ENCODE measurements at places on chromosomes 2 and 18.

DNA sequence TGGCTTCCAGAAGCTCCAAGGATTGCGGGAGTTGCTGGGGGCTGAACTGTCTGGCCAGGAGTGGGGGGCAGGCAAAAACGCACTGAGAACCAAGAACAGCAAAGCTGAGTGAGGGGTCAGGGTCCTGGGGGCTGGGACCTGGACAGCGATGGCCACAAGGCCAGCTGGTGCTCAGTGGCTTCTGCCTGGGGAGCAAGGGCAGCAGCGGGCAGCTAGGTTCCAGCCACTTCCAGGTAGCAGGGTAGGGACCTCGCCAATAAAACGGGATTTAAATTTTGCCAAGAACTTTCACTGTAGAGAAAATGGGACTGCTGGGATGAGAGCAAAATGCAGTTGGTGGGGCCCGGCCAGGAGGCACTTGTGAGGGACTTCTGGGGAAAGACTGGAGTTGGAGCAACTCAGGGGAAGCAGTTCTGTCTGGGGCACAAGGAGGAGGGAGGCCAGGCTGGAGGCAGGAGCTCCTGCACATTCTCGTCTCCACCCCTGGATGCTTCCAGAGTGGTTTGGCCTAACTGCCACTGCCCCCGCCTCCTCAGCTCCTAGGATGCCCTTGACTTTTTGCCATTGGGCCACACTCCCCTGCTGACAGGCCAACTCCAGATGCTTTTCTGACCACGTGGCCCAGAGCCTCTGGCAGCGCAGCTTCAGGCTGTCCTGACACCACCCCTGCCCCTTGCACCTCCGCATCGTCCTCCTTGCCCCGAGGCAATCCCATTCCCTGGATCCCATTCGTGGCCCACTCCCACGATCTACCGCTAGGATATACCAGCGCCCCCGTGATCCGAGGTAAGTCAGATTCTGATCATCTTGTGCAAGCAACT, 5.5 kb upstream of the CCDC74A start:
- no peak for DNase-seq

- DNase-seq: no peak
Measured at GRCh38 chr2:240956935-240957655, 41.3 kb upstream of the SNED1 start.

DNA sequence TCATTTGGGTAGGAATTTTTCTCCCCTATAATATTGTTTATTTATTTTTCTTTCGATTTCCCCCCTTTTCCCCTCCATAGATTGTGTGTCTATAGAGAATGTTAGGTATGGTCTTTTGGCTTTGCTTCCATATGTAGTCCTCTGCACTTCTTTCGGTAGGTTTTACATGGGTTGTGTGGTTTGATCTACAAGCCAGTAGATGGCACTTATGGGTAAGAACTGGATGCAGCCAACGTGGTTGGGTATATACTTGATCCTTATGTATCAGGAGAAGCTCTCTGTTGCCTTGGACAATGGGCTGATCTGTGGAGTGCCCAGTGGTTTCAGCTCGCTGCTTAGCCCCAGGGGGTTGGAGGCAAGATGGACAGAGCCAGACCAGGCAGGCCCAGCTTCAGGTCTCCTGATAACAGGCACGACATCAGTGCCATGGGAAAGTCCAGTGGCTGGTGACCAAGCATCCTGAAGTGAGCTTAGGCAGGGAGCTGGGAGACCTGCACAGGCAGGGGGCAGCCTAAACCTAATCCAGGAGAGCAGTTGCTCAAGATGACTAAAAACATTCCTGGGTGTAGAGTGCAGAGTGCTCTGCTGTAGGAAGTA, 488.3 kb downstream of the CCDC85A start:
- no peak for DNase-seq

DNA sequence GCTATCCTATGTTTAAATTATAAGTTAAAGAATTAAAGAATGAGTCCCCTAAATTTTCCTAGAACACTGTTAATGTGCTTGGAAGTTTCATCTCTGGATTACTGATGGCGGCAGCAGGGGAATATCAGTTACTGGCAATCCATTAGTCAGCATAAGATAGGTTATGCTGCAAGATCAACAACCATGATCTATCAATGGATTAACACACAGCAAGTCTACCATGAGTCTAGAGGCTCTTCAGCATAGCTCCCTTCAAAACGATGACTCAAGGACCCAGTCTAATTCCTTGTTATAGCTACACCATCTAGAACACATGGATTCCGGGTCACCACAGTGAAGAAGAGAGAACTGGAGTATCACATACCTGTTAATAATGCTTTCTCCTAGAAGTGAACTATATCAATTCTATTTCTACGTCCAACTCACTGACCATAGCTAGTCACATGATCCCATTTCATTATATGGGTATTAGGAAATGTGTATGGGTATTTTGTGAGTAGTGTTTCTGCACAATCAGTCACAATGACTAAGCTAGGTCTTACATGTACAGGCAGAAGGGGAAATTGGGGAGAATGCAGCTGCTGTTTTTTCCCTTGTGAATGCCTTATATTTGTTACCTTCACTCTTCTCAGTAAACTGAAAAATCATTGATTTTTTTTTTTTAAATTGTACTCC, 108.3 kb upstream of the MAPRE2 start:
- DNase-seq: no peak

DNA sequence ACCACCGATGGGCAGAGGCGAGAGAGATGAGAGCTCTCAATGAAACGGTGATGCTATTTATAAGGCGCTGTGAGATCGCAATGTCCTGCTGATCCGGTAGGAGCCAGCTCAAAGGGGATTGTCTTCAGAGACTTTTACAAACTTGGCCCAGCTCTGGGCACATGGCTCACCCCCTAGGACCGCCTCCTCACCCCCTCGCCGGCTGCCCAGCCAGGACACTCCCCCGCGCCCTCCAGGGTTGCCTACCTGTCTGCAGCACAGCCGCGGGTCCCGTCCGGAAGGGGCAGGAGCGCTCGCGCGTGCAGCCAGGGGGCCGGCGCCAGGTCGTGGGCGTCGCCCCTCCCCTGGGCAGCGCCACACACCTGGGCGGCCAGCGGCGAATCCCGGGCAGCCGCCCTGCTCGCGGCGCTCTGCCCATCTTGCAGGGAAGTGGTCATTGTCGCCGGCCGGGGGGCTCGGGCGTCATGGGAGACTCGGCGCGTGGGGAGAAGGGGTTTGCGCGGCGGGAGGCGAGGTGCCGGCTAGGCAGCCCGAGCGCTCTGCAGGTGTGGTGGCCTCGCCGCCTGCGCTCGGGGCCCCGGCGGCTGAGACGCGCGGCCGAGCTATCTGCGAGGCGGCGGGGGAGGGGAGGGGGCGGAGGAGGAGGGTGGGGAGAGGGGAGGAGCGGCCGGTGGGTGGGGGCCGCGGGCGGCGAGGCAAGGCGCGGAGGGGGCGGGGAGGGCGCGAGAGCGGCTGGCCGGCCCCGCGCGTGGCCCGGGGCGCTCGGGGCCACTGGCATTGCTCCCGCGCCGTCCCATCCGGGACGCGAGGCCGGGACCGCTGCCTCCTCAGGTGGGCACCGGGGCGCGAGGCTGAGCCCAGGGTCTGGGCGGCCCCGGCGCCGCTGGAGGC, at the start of gene GRB14:
TSS of gene GRB14 (minus strand) at position 610 of the 891 bp plus-strand sequence. CDS start at position 437, 173 bp downstream.
- peak; percentile 32 for DNase-seq

DNA sequence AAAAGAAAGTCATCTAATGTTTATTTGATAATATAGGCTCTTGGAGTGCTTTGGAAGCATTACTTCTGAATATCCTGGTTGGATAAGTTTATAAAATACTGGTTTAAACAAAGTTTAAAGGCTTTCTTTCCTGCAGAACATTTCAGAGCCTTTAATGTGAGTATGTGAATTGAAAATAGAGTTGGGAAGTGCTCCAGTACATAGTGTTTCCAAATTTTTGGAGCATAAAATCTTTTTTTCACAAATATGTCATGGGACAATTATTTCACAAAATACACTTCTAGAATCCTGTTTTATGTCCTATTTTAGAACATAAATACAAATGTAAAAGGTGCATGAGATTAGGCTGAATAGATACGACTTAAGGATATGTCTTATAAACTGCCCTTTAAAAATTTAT, 158.9 kb upstream of the HNRNPA3 start:
- DNase-seq: no peak

- DNase-seq: no peak
Measured at GRCh38 chr2:27099334-27099955, 12.9 kb downstream of the KHK start.

GRCh38 chr2:134283661-134284060, 29.8 kb downstream of the MGAT5 start:
- DNase-seq: peak; percentile 23

GRCh38 chr2:63899639-63900038, 57.9 kb downstream of the UGP2 start:
- DNase-seq: no peak

DNA sequence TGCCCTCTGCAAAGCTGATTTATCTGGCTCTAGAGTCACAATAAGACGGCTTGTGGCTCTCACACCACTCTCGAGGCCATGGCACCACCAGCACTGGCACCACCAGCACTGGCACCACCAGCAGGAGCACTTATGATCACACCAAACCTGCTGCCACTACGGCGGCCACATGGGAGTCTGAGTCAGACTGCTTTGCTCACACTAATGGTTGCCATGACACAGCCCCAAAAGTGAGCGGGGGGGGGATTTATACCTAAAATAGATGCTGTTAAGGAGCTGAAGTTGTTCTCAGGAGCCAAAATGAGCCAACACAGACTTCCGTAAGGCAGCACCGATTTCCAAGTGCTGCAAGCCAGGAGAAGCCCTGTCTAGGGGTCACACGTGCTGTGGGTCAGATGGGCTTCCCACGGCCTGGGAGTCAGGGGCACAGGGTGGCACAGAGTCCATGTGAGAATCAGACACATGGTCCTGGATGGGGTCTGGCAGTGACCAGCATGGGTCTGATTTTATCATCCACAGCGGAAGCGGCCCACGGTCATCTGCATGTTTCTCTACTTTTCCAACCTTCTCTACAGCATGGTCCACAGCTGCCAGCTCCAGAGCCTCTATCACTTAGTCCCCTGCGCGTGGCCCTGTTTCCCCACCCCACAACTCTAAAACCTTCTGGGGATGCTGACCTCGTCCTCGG, 16.7 kb downstream of the DNMT3A start:
- no peak for DNase-seq

- no peak for DNase-seq
Measured at GRCh38 chr2:118310681-118311429, 222.6 kb downstream of the INSIG2 start.

DNA sequence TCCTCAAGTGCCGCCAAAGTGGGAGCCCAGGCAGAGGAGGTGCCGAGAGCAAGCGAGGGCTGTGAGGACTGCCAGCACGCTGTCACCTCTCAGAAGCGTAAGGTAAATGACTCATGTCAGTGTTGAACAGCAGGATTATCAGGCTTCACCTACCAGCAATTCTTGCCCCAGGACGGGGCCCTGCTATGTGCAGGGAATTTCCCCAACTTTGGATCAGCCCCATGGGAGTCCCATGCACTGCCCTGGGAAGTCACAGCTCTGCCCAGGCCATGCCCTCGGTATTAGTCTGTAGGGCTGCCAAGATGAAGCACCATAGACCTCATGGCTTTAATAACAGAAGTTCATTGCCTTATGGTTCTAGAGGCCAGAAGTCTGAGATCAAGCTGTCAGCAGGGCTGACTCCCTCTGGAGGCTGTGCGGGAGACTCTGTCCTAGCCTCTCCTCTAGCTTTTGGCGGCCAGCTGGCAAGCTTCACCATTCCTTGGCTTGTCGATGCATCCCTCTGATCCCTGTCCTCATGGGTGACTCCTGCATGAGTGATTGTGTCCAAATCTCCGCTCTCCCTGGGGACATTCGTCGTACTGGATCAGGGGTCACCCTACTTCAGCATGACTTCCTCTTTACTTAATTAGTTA, 55.9 kb downstream of the TRPM8 start:
- DNase-seq: no peak

GRCh38 chr2:85989288-85989865, 100.6 kb upstream of the ST3GAL5 start:
- DNase-seq: no peak

DNA sequence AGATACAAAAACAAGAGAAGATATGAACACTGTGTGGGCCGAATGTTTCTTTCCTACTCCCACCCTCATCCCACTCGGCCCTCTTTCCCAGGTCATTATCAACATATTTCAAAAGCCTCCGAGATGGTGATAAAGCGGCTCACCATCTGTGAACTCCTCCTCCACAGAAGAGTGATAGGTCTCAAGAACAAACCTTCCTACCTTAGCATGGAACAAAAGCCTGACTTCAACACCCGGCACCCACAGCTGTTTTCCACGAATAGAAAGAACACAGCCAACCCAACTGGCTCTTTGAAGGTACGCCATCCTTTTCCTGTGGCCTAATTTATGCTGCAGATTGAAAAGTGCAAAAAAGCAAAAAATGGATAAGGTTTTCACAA, 28.8 kb downstream of the BCL2 start:
- DNase-seq: no peak

DNA sequence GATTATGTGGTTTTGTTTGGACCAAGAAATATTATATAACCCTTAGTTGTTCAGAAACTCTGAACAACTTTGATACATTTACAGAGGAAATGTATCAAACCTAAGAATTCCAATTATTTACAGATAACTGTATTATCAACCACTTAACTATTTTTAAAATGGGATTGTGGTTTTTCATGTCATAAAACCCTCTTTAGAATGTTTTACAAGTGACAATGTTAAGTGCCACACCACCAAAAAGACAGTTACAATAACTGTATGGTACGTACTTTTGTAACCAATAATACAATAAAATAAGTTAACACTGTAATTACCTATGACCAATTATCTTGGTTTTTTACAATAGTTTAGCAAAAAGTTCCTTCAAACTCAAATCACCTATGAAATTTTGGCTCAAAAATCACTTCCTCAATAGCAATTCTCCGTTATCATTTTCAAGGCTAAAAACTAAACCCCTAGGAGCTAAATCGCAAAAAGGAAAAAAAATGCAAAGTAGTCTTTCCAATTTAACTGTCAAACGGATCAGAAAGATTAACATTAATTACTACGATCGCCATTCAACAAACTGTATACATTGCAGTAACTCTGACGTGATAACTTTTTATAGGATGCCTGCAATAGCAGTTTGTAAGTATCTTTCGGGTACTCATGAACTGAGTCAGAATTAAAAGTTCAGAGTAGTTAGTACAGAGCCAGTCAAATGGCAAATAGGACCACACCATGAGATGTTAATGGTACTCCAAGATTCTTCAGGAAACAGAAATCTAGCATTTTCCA, 1.5 kb downstream of the ROCK1 start:
- DNase-seq: no peak

- peak; percentile 48 for DNase-seq
Measured at GRCh38 chr2:173571021-173571821, 216.5 kb downstream of the CDCA7 start.

DNA sequence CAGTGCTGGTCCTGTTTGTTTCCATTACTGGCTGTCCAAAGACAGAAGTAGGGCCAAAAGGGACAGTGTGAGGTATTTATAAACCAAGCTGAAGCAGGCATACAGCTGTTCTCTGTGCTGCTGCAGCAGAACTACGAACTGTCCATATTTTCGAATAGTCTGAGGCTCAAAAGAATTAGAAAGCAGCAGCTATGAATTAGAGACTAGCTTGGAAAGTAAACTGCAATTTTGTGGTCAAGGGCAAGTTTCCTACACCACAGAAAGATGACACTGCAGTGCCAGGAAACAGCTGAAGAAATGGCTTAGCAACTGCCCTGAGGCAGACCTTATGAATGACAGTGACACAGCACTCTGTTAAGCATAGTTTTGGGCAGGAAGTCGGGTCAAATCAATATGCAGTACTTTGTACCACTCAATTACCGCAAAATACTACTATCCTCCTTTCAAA, 125.3 kb downstream of the TMEM131 start:
- DNase-seq: no peak

All from NT2/D1 (cell line).